Activated CD4-positive, alpha-beta T cell treated with anti-CD3 and anti-CD28 coated beads, Interleukin-2, amount 50 U/mL, for 4 hours (primary cell): ENCODE measurements at places on chromosomes 5 and 9.

- DNase-seq: no peak
Measured at GRCh38 chr5:75701856-75702255, 15.4 kb downstream of the POC5 start.

DNA sequence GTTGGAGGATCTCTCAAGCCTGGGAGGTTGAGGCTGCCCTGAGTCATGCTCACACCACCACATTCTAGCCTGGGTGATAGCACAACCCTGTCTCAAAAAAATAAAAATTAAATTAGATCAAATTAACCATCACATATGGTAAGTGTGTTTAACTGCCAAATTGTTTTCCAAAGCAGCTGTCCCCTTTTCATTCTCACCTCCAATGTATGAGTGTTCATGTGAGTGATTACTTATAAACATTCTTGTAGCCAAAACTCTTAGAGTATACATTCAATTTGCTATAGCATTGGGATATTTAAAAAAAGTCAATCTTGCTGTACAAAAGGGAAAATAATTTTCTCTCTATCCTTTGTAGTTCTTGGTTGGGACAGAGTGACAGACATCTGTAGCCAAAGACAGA, 53.4 kb upstream of the SNAPC3 start:
- no peak for DNase-seq

- DNase-seq: no peak
Measured at GRCh38 chr5:53090229-53090628, 19.3 kb downstream of the MOCS2 start.

DNA sequence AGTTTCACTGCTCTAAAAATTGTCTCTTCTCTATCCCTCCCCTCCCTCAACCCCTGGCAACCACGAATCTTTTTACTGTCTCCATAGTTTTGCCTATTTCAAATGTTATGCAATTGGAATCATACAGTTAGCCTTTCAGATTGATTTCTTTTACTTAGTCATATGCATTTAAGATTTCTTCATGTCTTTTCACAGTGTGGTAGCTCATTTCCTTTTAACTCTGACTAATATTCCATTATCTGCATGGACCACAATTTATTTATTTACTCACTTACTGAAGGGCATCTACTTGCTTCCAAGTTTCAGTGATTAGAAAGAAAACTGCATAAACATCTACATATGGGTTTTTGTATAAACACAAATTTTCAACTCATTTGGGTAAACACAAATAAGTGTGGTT, 372.3 kb downstream of the CDH18 start:
- no peak for DNase-seq

DNA sequence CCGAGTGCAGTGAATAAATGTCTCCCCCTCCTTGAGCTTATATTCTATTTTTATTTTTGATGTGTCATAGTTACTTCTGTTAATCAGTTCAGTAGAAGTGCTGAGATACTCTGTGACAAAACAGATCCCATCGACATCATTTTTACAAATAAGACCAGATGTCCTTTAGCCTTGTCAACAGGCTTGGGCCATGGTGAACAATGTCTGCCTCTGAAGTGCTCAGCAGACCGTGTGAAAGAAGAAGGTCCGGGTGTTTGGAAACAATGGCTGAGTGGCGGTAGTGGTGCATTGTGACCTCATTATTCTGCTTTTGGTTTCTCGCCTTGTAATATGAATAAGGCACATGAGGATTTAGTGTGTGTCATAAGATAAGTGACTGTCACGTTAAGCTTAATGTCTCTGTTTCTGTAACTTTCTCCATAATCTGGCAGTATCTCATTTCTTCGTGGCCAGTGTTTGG, 71.2 kb downstream of the SYK start:
- DNase-seq: no peak

- DNase-seq: no peak
Measured at GRCh38 chr9:72843520-72844439, 109.1 kb downstream of the ALDH1A1 start.

DNA sequence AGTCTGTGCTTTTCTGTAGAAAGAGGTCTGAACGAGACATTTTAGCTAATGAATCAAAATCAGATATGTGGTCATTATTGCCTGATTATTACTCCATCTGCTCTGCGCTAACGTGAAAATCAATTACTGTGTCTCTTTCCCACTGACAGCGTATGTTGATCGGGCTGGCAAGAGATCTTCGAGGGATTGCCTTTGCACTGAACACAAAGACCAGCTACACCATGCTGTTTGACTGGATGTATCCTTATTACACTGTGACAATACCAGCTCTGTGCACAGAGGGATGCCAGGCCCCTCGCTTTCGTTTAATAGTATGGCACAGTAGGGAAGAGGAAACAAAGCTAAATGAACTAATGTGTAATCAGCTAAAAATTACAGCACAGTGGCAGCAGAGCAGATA, 103.7 kb upstream of the TLX3 start:
- no peak for DNase-seq

DNA sequence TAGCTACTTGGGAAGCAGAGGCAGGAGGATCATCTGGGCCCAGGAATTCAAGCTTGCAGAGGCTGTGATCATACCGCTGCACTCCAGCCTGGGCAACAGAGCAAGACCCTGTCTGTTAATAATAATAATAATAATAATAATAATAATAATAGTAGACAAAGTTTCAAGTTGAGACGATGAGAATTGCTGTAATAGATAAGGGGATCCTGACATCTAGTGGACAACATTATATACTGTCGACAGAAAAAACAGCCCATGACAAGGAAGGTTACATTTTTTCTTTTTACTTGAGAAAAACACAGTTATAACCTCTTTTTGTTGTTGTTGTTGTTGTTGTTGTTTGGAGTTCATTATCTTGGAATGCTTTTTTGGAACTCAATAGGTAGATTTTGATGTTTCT, 35.3 kb downstream of the NDFIP1 start:
- DNase-seq: no peak

DNA sequence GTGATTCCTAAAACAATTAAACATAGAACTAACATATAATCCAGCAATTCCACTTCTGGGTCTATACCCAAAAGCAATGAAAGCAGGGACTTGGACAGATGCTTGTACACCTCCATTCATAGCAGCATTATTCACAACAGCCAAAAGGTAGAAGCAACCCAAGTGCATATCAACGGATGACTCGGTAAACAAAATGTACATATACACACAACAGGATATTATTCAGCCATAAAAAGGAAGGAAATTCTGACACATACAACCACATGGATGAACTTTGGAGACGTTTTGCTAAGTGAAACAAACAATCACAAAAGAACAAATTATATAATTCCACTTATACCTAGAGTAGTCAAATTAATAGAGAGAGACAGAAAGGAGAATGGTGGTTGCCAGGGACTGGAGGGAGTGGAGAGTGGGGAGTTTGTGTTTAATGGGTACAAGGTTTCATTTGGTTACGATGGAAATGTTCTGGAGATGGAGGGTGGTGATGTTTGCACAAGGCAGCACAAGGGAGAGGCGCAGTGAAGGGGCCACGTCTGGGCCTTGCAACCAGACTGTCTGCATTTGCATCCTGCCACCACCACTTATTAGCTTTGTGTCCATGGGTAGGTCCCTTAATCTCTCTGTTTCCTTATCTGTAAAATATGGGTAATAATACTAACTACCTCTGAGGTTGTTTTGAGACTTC, 36.3 kb upstream of the RLN1 start:
- no peak for DNase-seq

DNA sequence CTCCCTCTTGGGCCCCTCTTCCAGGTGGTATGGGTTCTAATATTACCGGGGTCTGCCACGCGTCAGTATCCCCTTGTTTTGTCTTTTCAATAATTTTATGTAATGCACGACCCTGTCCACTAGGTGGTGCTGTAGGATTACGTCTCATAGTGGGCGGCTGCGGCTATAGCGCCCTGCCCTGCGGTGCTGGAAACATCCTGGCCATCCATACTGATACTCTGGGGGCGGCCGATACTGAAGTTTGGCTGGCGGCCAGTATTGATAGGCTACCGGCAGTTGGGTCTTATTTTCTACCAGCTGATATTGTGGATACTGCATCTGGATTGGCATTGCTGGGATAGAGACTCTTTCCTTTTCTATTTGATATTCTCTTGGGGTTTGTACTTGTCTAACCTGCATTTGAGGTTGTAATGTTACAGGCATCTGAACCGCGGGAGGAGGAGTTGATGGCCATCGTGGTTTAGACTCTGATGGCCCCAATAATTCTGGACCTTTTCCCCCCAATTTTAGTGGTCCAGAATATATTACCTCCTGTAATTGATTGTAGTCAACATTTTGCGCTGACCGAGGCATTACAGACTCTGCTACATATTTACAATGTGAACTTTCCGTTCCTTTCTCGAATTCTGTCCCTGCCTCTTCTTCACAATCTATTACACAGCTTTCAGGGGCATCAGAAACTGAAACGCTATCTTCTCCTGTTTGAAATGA, 3.3 kb upstream of the TMEM141 start:
- DNase-seq: peak; percentile 54

- DNase-seq: no peak
Measured at GRCh38 chr9:135648494-135649410, 9.4 kb upstream of the GLT6D1 start.

DNA sequence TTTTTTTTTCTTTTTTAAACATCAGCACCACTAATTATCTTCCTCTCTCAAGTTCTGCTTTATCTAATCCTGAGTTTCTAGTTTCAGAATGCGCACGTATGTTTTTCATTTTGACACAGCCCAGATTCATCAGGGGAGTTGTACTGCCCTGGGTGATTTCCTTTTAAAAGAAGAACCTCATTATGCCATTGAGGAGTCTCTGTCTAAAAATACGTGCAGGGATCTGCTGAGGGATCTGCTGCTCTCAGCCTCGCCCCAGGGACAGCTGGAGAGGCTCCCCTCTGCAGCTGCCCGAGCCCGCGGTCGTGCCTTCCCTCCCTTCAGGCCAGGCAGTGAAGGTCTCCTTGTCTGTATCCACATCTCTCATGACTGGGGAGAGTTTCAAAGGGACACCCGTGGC, 273.1 kb downstream of the ARHGEF28 start:
- no peak for DNase-seq

- DNase-seq: no peak
Measured at GRCh38 chr9:34343605-34344004, 14.2 kb downstream of the NUDT2 start.

DNA sequence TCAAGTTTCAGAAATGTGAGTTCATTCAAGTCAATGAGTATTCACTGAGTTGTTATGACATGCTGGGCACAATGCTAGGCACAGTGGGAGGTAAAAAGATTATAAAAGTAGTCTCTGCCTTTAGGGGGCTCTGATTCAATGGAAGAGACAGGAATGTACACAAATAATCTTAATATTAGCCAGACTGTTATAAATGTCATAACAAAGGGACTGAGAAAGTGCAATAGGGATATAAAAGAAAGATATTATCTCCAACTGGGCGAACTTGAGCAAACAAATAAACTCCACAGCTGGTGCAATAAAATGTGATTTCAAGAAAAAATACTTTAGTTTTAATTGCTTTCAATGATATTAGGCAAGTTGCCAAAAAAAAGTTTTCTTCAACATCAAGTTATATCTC, 755.2 kb downstream of the BRINP1 start:
- DNase-seq: no peak

DNA sequence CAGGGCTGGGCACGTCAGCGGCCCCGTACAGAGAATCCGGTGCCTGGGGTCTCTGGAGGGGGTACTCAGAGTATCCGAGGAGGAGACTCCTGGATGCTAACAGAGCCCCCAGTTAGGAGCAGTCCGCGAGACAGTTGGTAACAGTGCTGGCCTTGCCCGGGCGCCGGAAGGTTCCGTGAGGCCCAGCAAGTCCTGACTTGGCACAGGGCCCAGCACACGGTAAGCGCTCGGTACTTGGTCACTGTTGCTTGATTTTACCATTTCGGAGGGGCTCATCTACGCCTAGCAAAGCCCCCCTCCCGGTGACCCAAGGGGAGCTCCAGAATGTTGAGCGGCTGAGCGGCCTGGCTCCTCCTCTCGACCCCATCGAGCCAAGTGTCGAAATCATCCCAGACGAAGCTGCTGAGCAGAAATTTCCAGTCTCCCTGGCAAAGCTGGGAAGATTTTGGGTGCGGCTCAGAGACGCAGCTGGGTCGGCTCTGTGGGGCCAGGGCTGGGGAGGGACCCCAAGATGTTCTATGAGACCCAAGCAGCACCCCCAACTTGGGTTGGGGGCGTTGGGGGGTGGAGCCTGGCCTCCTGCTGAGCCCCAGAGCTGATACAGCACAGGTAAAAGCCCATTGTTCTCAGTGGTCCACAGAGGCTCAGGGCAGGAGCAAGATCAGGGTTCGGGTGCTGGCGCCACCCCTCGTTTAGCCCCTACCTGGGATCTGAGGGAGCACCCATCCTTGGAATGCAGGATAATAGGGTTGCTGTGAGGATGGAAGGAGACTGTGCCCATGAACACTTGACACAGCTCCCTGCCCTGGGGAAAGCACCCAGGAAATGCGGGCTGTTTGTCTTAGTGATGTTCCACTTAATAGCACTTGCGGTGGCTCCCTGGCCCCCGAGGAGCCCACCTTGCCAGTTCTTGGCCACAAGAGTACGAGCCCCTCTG, 137.2 kb downstream of the C9orf50 start:
- no peak for DNase-seq

GRCh38 chr5:100706776-100707175, 171.6 kb downstream of the FAM174A start:
- no peak for DNase-seq

DNA sequence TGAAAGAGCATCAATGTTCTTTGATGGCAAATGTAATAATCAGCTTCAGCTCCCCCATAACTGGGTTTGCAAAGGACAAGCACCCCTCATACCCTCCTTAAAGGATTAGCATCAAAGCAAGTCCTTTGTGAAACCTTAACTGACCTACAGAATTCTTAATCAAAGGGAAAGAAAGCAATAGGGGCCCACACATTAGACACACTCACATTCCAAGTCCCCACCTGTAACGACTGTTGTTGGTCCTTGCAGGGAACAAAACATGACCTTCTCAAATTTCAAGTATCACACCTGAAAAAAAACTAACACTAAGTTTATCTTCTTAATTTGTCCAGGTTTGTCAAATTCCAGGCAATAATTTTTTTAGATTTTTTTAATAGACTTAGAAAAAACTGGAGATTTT, 32.6 kb downstream of the TTC39B start:
- DNase-seq: no peak

DNA sequence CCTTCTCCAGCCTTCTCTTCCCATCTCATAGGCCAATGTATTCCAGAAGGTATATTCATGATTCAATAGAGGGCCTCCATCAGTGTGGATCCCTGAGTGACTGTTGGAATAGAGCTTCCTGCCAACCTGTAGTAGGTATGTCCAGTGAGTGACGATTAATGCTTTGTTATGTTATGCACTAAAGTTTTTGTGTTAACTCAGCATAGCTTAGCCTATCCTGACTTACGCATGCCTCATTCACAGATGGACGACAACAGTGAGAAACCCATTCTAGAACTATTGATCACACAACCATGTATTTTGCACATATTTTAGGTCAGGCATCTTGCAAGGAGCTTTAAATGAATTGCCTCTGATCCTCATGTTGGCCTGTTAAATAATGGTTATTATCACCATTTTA, 225.5 kb upstream of the TRIM32 start:
- DNase-seq: no peak

- DNase-seq: no peak
Measured at GRCh38 chr9:99361817-99362216, 139.7 kb downstream of the SEC61B start.

GRCh38 chr5:17912794-17913193, 278.5 kb downstream of the TAF11L14 start:
- no peak for DNase-seq

- no peak for DNase-seq
Measured at GRCh38 chr5:97194366-97194765, 11.3 kb upstream of the RIOK2 start.

GRCh38 chr5:107321906-107322305, 348.8 kb downstream of the EFNA5 start:
- DNase-seq: no peak
